ENCODE measurements at places on chromosomes 7 and 10. TPM values are rescaled to one million over a fixed set of nuclear protein-coding genes. Genes with fewer than 3 reads are reported as not detected.

- DNase-seq: no peak
These were observed 93.7 kb upstream of the IFRD1 start for GRCh38 chr7:112356596-112356995.

GRCh38 chr7:159144758-159145489 lies at the start of gene VIPR2:
Gene VIPR2 (minus strand): TSS chr7:159144867. CDS start chr7:159144771, 96 bp downstream.
- DNase-seq: peak; percentile 16

GRCh38 chr7:134480730-134481129 lies 21.8 kb upstream of the AKR1B1 start:
- no peak for DNase-seq

- no peak for DNase-seq
These were observed 56.7 kb downstream of the NHLRC2 start for GRCh38 chr10:113911113-113911512.

DNA sequence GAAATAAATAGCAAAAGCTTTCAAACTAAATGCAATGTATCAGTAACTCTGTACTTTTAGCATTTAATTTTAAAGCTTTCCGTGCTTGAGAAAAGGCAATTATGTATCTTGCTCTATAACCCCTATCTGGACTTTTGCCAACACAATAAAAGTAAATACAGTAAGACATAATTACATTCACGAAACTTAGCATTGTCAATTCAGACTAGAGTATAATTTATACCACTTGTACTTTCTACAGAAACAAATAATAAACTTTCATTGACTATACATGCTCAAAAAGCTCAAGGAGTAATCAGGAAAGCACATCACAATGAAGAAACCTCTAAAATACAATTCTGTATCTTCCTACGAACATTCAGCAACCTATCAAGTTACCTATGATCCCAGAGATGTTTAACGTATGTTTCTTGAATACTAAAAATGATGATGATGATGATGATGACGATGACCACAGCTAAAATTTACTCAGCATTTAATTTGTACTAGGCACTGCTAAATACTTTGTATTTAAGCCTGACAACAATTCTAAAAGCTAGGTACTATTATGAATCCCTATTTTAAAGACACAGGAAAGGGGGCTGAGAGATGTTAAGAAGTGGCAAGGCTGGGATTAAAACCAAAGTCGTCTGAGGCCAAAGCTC lies 44.9 kb downstream of the MINDY3 start:
- no peak for DNase-seq

GRCh38 chr7:156157409-156158012 lies 345.2 kb upstream of the SHH start:
- no peak for DNase-seq

DNA sequence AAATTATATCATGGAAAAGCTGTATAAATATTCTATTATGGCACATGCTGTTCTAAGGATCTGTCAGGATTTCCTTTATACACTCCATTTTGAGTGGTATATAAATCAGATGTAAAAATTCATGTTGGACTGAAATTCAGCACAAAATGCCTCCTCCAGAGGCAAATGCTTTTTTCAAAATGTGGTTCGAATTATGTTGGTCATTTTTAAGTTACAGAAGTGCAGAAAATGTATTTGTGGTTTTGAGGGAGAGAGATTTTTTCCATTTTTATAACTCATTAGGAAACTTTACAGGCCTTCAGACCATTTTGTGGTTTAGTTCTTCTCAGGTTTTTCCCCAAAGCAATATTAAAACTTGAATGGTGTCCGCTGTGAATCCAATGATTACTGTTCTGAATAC lies 2.9 kb downstream of the PPP1R3A start:
- no peak for DNase-seq

- DNase-seq: no peak
These were observed 225.0 kb downstream of the BUB3 start for GRCh38 chr10:123379156-123379555.

DNA sequence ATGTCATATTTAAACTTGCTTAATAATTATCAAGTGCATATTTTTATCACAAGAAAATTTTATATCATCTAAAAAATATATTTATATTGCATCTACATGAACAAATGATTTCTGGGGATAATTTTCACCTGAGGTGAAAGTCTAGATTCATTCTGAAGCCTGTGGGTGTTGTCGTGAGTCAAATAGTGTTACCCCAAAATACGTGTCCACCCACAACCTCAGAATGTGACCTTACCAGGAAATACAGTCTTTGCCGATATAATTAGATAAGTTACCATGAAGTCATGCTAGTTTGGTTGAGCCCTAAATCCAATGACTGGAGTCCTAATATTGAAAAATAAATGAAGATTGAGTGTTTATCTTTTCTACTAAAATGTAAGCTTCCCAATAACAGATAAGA lies 203.0 kb upstream of the MDFIC start:
- no peak for DNase-seq

DNA sequence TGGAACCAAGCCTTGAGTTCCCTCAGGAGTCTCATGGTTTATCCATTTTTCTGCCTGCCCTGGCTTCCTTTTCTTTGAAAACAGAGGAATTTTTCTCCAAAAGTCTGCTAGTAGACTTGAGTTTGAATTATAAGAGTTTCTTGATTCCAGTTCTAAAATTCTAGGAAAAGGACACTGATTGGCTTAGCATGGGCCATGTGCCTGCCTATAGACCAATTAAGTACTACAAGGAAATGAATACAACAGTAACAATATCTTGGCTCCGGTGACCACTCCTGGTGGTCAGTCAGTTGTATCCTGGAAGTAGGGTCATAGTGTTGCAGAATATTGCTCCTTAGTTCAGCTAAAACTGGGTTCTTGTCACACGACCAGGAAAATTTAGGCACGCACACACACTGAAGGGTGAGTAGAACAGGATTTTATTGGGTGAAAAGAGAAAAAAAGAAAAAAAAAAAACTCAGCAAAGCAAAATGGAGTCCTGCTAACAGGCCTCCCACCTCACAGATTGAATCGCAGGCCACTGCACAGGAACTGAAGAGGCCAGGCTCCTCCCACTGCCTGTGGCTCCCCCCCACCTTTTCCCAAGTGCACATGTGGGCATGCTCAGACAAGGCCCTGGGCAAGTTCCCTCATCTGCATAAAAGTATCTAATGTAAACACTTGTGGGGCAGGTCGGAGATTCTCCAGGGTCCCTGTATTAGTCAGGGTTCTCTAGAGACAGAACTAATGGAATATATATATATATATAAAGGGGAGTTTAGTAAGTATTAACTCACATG lies 155.1 kb downstream of the LYZL1 start:
- DNase-seq: no peak

- DNase-seq: no peak
These were observed 1.0 kb downstream of the PDE1C start for GRCh38 chr7:32069116-32069650.

- no peak for DNase-seq
These were observed 144.5 kb upstream of the POT1 start for GRCh38 chr7:125074141-125074540.

DNA sequence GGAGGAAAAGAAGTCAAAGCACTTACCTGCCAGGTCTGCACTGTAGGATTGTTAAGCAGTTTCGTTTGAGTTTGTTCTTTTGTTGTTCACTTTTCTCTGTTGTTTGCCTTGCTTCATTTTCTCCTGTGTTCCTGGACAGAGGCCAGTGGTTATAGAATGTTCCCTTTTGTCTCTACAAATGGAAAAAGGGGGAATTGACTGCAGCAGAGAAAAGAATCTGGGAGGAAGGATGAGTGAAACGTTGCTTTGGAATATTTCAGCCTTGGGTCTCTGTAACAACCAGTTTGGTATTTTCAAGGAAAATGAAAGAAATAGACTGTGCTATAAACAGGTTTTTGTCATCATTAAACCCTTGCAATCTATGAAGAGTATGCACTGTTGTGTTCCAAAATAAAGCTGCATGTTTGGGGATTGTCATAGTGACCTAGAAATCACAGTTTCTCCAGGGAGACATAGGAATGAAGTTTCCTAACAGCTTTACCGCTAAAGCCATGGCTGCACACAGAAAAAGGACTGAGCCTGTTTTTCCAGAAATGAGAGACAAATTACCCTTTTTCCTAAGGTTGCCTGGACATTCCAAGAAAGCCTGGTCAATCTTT lies 60.8 kb upstream of the HABP2 start:
- no peak for DNase-seq

- no peak for DNase-seq
These were observed 551 bp downstream of the GRIFIN start for GRCh38 chr7:2475678-2476015.

GRCh38 chr10:120891365-120891764 lies 40.2 kb downstream of the WDR11 start:
- no peak for DNase-seq

- DNase-seq: no peak
These were observed 179.9 kb downstream of the SEMA3E start for GRCh38 chr7:83469076-83469475.

DNA sequence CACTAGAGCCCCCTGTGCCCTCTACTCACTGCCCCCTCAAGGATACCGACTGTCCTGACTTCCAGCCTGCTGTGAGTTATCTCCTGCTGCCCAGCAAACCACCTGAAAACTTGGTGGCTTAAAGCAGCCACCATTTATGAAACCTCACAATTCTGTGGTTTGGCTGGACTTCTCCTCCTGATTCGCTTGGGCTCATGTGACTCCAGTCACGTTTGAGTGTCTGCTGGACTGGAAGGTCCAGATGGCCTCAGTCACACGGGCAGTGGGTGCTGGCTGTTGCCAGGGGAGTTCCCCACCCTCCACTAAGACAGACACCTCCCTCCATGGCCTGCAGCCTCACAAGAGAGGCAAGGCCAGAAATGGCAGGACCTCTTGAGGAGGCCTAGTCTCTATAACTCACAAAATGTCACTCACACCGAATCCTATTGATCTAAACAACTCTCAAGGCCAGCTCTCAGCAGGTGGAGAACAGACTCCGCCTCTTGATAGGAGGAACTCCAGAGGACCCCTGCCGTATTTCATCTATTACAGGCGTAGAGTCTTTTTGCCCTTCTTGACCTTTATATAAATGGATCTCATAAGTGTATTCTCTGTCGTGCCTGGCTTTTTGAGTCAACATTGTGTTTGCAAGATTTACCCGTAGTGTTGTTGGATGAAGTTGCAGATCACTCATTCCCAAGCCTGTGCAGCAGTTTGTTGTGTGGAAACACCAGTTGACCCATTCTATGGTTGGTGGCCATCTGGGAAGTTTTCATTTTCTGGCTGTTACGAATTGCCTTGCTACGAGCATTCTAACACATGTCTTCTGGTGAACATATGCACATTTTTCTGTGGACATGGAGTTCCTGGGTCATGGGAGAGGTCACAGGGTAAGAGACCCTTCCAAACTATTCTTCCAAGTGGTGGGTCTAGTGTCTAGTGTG lies 48.3 kb downstream of the ZMIZ1 start:
- no peak for DNase-seq

DNA sequence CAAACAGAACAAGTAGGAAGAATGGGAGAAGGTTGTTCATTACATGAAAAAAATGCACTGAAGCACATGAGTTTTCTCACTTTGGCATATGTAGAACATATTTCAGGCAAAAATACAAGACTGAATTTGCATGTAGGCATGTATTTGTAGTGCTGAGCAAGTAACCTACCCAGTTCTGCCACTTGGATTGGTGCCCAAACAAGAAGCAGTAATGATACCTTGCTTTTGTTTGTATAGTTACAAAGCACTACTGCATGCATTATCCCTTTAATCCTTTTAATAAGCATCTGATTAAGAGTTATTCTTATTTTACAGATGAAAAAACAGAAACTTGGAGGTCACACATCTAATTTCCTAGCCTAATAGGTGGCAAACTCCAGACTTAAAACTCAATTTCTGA lies 23.1 kb upstream of the CTTNBP2 start:
- DNase-seq: no peak

GRCh38 chr10:36236931-36237330 lies 594.8 kb upstream of the FZD8 start:
- DNase-seq: no peak

DNA sequence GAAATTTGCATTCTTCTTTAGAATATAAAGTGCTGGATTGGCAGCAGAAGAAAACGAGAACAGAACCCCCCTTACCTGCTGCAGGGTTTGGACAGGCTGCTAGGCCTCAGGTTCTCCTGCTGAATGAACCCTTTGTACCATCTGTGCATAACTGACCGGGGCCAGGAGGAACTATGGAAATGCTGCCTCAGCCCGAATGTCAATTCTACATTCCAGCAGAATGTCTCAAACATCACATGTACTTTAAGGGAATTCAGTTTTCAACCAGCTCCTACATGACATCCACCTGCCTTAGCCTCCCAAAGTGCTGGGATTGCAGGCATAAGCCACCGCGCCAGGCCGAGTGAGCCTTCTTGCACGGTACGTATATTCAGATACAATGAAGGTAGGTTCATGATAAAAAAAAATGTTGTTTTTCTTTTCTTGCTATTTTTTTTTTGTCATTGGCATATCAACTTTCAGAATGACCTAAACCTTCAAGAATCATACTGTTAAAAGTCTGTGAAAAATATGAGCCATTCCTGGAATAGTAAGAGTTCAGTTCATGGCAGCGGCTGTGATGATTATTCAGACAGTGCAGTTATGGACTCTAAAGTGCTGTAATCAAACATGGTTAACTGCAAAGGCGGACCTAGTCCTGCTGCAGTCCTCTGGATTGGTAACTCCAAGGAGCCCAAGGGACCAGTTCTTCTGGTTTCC lies 84.4 kb upstream of the TNS3 start:
- DNase-seq: no peak

GRCh38 chr7:129348023-129348740 lies 86.0 kb upstream of the STRIP2 start:
- DNase-seq: no peak

The MLXIPL gene
- not detected for total RNA-seq

The SLC39A12 gene
- not detected for total RNA-seq

The ATG9B gene
- 17.1 TPM for total RNA-seq

The PIK3CG gene
- total RNA-seq: 21.2 TPM

The MUC12 gene
- total RNA-seq: 0.60 TPM

The SORBS1 gene
- 1.8 TPM for total RNA-seq

The MRLN gene
- 0.56 TPM for total RNA-seq

The TBRG4 gene
- total RNA-seq: 105 TPM

The FAM25C gene
- total RNA-seq: not detected

The ITPRID1 gene
- not detected for total RNA-seq

The AMPH gene
- not detected for total RNA-seq

The SBDS gene
- total RNA-seq: 443 TPM

The MMP21 gene
- 0.16 TPM for total RNA-seq

The TTYH3 gene
- total RNA-seq: 9.3 TPM

The DKK1 gene
- total RNA-seq: not detected
